ENCODE measurements at places on chromosomes 3 and 15.

DNA sequence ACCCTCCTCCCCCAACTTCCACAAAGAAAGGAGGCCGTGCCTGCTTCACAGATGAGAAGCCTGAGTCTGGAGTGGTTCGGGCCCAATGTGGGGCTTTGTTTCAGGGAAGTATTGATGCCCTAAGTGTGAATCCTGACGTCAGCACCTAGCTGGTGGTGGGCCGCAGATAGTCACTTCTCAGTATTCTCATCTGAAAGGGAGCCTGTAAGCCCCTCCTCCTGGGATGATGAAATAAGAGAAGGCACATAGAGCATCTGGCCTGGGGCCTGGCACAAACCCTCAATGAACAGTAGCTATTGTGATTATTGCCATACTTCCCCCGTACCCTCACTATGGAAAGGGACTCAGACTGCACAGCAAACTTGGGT is 24.8 kb downstream of the LINGO1 start:
- DNase-seq = no peak

GRCh38 chr3:40242638-40243037 is 66.9 kb upstream of the EIF1B start:
- DNase-seq = no peak

GRCh38 chr3:196985954-196986885 is 17.6 kb upstream of the PIGZ start:
- no peak for DNase-seq

GRCh38 chr15:73589766-73590165 is 43.4 kb downstream of the NPTN start:
- no peak for DNase-seq

- peak; percentile 15 for DNase-seq
Measured at GRCh38 chr3:73086071-73086494, 24.6 kb downstream of the EBLN2 start.

- no peak for DNase-seq
Measured at GRCh38 chr3:51390246-51391074, 625 bp upstream of the RBM15B start.

DNA sequence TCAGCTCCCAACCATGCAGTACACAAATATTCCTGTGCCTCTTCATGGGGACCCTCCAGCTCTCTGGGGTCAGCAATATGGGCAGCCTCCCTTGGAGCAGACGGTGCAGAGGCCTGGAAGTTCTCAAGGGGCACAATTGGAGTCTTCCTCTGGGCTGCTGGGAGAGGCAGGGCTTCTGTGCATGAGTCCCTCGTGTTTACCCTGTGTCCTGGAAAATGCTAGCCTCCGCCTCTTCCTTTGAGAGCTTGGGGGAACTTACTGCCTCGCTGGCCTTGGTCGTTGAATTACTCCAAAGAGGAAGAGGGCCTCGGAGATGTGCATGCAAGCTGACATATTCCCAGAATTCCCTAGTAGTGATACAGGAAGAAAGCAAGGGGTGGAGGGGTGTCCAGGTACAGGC is 284.4 kb upstream of the IGF1R start:
- no peak for DNase-seq

GRCh38 chr3:71784914-71785531 is at the start of gene PROK2:
TSS of gene PROK2 (minus strand) at chr3:71785148. CDS start at chr3:71785052, 96 bp downstream.
- no peak for DNase-seq

GRCh38 chr3:195790901-195791300 is 20.8 kb downstream of the MUC4 start:
- DNase-seq = no peak

DNA sequence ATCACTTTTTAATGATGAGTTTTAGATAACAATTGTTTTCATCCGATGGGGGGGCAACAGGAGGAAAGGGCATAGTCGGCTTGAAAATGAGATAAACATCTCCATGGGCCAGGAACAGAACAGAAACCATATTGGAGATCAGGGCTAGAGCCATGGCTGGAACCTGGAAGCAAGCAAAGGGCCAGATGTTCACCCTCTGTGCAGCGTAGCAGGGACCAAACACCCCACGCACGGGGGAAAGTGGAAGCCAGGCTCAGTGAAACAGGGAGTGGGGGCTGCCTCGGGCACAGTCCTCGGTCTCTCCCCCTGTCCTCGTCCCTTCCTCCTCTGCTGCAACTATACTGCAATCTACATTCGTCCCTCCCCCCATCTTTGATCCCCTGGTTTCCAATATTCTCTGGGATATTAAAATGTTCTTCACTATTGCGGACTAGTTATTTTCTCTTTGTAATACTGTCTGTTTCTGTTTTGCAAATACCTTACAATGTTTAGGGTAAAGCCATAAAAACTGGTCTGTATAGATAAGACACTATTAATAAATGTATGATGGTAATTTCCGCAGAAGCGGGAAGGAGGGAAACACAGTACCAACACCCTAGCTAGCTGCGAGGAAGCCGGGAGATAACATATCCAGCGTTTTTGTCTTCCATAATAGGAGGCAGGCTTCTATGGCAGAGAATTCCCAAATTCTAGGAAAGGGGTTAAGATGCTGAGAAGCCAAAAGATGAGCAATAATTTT is 121.5 kb downstream of the XXYLT1 start:
- no peak for DNase-seq

DNA sequence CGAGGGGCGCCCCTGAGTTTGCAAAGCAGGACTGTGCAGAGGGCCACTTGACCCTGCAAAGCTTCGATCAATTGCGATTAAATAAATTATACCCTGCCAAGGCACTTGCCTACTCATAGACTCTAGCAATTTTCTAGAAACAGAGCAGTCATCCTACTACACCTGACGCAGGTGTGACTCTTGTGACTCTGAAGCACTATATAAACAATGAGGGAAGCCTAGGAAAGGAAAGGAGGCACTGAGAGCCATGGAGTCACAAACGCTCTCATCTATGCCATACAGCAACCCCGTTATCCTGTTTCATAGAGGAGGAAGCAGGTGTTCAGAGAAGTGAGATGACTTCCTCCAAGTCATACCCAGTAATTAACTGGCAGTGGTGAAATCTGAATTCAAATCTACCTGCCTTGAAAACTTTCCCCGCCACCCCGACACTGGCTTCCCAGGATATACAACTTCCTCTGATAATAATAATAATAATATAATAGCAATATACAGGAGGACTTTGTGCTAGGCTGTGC is 14.4 kb downstream of the ARHGEF3 start:
- DNase-seq = no peak
